ENCODE measurements at places on chromosomes 1 and 21.
A peak's percentile ranks its signal among the peaks of the same experiment; 100 is the strongest.

GRCh38 chr1:154767315-154768240 lies 102.5 kb downstream of the KCNN3 start:
- DNase-seq: no peak

GRCh38 chr1:176533020-176533419 lies 70.0 kb downstream of the PAPPA2 start:
- no peak for DNase-seq

DNA sequence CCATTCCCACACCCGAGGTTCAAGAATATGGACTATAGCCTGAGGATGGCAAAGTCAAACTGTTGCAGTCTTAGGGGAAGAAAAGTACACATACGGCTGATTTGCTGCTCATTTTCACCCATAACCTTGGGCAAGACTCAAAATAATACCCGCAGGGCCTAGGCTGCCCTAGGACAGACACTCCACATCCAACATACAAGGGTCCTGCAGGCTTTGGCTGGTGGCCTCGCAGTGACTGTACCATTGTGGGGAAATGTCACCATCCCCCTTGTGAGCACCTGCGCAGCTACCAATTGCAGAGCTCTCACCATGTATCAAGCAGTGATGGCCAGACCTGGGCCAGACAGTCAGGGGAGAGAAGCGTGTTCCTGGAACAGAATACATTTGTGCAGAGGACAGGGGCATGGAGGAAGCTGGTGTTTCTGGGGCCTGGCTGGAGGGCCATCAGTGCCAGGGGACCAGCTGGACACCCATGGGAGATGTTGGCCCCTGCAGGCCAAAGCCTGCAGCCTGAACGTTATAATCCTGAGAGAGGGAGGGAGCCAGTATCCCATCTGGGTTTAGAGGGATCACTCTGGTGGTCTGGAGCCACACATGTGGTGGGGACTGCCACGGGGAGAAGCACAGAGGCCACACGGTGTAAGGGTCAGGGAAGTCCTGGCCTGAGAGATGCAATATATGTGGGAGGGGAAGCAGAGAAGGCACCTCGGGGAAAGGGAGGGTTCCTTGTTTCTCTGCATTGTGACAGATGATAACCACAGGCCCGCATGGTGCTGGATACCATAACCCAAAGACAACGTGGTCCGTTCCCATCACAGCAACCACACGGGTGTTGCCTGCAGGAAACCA lies 101.2 kb downstream of the GLIS1 start:
- DNase-seq: no peak

GRCh38 chr1:209375671-209376365 lies 207.7 kb upstream of the CAMK1G start:
- DNase-seq: no peak

GRCh38 chr21:35156293-35157278 lies 107.5 kb upstream of the RUNX1 start:
- DNase-seq: no peak

DNA sequence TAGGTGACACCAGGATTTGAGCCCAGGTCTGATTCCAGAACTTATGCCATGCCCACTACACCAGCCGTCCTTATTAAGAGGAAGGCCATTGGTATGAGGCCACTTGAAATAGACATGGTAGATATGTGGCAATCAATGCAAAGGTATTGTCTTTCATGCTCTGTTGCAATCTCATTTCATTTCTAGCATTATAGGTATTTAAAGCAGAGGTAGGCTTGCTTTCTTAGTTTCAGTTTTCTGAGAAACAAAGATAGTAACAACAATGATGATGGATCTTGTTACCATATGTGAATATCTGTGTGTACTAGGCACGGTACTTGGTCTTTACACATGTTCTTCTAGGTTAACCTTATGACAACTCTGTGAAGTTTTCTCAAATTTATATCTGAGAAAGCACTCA lies 113.1 kb downstream of the FGGY start:
- no peak for DNase-seq

DNA sequence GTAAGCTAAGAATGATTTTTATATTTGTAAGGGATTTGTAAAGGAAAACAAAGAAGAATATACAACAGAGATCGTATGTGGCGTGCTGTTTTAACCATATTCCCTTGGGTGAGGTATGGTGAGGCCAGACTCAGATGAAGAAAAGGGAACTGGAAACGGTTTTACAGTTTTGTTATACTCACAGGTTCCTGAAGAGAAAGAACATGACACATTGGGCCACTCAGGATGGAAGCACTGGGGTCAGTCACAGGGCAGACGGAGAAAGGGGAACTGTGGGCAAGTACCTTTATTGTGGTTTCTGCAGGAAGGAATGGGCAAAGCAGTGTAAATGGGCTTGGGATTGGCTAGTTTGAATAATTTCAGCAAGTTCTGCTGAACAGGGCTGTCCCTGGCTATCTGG lies 177.4 kb downstream of the LBR start:
- peak; percentile 70 for DNase-seq

- no peak for DNase-seq
These were observed 22.6 kb upstream of the IL20 start for GRCh38 chr1:206842854-206843253.

GRCh38 chr1:116516631-116517030 lies 54.2 kb downstream of the CD58 start:
- DNase-seq: no peak

DNA sequence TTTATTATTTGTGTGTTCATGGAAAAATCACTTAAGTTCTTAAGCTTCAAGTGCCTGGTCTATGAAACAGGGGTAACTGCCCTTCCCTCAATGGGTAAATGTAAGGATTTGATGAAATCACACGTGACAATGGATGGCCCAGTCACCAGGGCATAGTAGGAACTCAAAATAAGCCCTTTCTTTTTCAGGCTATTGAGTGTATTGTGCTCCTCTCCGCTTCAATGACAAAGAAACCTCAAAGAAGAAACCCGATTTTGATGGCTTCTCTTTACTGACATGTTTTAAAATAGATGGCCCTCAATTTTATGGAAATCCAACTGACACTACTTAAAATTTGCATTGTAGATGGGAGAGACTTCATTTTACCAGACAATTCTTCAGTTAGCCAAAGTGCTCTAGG lies 543.5 kb downstream of the OMA1 start:
- no peak for DNase-seq

- peak; percentile 91 for DNase-seq
These were observed 31.3 kb upstream of the BTG2 start for GRCh38 chr1:203273869-203274602.

GRCh38 chr1:202085682-202086373 lies 36.9 kb upstream of the GPR37L1 start:
- no peak for DNase-seq

GRCh38 chr1:202037706-202038296 lies 27.4 kb downstream of the ELF3 start:
- DNase-seq: no peak

DNA sequence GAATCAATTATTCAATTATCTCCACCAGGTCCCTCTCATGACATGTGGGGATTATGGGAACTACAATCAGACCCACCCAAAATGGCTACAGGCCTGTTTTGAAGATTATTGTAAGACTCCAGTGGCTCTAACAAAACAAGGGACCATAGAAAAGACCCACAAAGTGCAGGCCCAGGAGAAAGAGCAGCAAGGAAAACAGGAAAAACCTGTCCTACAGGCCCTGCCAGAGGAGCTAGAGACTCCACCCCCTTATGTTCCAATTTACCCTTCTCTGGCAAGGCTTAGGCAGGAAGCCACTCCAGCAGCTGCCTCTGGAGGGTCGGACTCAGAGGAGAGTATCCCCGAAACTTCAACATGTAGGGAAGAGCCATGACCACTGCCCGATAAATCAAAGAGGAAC lies 96.5 kb downstream of the LIPI start:
- no peak for DNase-seq

- no peak for DNase-seq
These were observed 363.5 kb upstream of the PTBP2 start for GRCh38 chr1:96358057-96358456.

- peak; percentile 47 for DNase-seq
These were observed 937 bp downstream of the CD48 start for GRCh38 chr1:160710517-160711252.

GRCh38 chr1:207000651-207001291 lies 30.5 kb upstream of the FCAMR start:
- no peak for DNase-seq

DNA sequence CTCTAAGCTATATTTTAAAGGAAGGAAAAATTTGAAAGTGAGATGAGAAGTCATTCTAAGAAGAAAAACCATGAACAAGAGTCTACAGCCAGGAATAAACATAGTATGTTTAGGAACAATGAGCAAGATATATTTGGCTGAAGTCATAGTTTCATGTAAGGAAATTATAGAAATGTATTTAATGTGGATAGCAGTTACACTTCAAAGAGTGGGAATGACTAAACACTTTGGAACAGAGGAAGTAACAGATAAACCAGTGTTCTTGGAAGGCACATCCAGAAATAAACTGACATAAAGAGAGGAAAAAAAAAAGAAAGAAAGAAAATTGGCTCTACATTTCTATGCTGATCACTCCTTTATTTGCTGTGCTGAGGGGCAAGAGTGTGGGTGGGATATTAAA lies 18.0 kb downstream of the C8A start:
- DNase-seq: no peak

GRCh38 chr21:29075706-29076466 lies 2.4 kb upstream of the CCT8 start:
- DNase-seq: no peak

- no peak for DNase-seq
These were observed 12.5 kb downstream of the RIMS3 start for GRCh38 chr1:40652979-40653378.

DNA sequence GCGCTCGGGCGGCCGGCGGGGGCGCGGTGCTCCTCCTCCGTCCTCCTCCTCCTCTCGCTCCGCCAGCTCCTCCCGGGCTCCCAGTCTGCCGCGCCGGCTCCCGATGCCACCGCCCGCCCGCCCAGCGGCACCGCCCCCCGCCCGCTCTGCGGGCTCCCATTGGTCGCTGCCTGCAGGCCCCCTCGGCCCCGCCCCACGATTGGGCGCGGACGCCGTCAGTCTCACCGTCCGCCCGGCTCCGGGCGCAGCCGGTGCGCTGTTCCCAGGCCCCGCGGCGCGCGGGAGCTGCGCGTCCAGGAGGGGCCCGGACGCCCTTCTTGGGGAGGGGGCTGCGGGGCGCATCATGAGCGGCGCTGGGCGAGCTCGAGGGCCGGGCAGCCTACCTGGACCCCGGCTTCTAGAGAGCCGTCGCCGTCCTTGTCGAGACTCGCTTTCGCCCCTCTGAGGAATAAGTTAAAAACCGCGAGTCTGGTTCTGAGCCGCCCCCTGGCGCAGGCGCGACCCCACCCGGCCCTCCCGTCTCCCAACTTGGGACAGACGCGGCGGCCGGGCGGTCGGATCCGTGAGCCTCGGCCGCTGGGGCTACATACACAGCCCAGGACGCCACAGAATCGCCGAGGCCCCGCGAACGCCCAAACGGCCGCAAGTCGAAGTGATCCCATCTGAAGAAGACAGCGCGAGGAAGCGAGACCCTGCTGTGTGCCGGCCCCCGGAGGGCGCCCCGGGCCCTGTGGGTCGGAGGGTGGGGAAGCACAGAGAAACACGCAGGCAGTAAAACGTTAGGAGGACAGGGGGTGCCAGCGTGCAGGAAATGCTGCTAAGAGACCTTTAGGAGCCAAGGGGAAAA lies at the start of gene SIPA1L2:
Gene SIPA1L2 (minus strand): TSS at position 87 of the 847 bp plus-strand sequence. CDS start 114,794 bp downstream, outside the sequence.
- DNase-seq: peak; percentile 99

- DNase-seq: no peak
These were observed 8.0 kb downstream of the TPRG1L start for GRCh38 chr1:3632716-3633343.

- no peak for DNase-seq
These were observed 33.3 kb downstream of the DNTTIP2 start for GRCh38 chr1:93845538-93846205.

DNA sequence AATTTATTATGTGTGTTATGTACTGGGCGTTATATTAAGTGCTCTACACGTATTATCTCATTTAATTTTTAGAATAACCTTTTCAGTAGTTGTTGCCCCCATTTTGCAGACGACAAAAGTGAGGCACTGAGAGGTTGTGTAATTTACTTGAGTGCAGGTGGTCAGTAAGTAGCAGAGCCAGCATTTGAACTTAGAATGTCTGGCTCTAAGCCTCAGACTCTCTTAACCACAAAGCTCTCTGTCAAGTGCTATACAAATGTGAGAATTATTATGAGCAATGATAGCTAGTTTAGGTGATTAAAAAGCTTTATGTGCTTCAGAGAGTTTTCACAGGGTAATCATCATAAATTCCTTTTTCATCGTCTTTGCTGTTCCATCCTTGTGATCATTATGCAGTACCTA lies 96.3 kb upstream of the UBE2U start:
- DNase-seq: no peak

DNA sequence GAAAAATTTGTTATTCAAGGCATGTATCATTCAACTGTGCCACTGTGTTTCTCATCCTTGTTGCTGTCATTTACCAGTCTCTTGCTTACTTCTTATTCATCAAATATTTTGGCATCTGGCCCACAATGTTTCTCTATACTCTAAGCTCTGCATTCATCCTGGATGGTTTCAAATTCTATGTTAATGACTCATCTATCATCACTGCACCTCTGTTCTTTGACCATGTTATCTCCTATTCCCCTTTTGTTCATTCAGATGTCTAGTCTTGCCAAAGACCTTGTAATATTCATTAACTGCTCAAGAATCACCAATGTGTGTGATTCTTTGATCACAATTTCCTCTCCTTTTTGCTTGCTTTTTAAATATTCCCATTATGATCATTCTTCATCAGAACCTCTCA lies 54.6 kb upstream of the PRKACB start:
- DNase-seq: no peak

DNA sequence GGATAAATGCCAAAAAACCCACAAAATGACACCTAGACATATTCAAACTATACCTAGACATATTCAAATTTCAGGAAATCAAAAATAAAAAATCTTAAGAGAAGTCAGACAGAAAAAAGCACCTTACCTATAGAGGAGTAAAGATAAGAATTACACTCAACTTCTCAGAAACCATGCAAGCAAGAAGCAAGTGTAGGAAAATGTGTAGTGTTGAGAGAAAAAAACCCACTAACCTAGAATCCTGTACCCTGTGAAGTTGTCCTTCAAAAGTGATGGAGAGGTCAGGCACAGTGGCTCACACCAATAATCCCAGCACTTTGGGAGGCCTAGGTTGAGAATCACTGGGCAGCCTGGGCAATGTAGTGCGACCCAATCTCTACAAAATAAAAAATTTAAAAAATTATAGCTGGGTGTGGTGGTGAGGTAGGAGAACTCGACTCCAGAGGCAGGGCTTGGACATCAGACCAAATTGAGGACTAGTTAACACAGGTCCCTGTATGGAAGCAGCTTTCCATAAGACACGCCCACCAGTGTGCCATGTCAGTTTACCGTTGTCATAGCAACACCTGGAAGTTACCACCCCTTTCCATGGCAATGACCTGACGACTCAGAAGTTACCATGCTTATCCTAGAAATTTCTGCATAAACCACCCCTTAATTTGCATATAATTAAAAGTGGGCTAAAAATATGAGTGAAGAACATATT lies 20.7 kb downstream of the PDIK1L start:
- no peak for DNase-seq

- DNase-seq: peak; percentile 94
These were observed 57.4 kb downstream of the OLIG1 start for GRCh38 chr21:33127154-33127867.

- DNase-seq: no peak
These were observed 32.2 kb upstream of the ANGPTL7 start for GRCh38 chr1:11156963-11157362.

- DNase-seq: no peak
These were observed 18.1 kb upstream of the FAM78B start for GRCh38 chr1:166184897-166185296.

- no peak for DNase-seq
These were observed 41.3 kb downstream of the CYP2J2 start for GRCh38 chr1:59885160-59885832.

- DNase-seq: no peak
These were observed 25.1 kb downstream of the DNTTIP2 start for GRCh38 chr1:93853940-93854339.

Measured in suppressor macrophage (primary cell).